Keratinocyte (primary cell): ENCODE measurements at places on chromosomes 16 and 17. TPM values are rescaled to one million over a fixed set of nuclear protein-coding genes. Genes with fewer than 3 reads are reported as not detected.

The SSTR5 gene
- polyA plus RNA-seq: not detected in 3 replicates

The ZNF205 gene
- 6.0 to 8.7 TPM (median 8.1 TPM) in 3 replicates for polyA plus RNA-seq

The TAC4 gene
- polyA plus RNA-seq: not detected in 3 replicates

The G6PC1 gene
- polyA plus RNA-seq: not detected in 3 replicates

The ST6GALNAC2 gene
- polyA plus RNA-seq: 38.7 to 63.2 TPM (median 45.8 TPM) in 3 replicates

The EIF1 gene
- polyA plus RNA-seq: 236 to 308 TPM (median 272 TPM) in 3 replicates

The TBC1D3C gene
- not detected in 3 replicates for polyA plus RNA-seq

DNA sequence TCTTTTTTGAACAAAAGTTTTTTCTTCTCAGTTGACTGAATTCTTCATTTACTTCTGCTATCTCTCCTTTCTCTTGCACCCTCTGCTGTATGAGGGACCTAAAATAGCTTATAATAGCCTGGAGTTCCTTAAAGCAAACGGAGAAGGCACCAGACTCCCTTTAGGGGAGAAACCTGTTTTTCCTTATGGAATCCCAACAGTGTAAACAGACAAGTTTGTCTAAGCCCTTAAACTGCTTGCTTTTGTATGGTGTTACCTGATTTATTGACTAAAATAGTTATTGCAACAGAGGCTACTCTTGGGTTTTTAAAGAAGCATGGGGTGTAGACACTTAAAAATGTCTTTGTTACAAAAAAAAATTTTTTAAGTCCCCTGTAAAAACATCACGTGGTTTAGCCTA, 12.9 kb upstream of the TRIM25 start:
- DNase-seq: no peak
- H3K27ac ChIP-seq: no peak overlapping the region
- H3K27me3 ChIP-seq: no peaks in the 10 kb centered on the region
- H3K4me1 ChIP-seq: no peaks in the 10 kb centered on the region

- no peaks in the 10 kb centered on the region for H3K36me3 ChIP-seq
- DNase-seq: no peak
- H3K4me1 ChIP-seq: peaks cover 3% of the 10 kb centered on the region
Observed at GRCh38 chr16:89815639-89816348, 653 bp downstream of the FANCA start.

DNA sequence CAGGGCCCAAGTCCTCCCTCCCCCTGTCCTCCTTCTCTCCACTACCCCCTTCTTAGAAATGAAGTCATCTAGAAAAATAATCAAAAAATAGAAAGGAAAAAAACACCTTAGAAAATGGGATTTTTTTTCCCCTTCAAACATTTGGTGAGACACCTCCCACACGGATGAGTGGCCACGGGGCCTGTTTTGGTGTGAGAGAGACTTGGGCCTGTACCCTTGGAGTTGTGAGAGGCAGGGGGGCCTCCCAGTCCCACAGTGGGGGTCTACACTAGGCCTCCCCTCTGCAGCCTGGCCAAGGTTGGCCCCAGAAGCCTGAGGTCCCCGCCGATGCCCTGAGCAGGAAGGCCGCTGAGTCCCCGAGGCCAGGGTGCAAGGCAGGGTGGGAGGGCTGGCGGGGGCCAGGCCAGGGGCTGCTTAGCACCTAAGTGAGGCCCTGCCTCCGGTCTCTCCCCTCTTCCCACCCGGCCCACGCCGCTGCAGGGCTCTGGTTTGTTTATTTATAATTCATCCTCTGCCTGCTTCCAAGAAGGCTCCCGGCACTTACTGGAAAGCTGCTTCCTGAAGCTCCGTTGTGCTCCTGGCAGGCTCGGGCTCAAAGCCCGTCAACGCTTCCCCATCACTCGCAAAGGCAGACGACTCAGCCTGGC, 26.4 kb downstream of the NPTX1 start:
- no peaks in the 10 kb centered on the region for H3K36me3 ChIP-seq
- no peak overlapping the region for H3K4me3 ChIP-seq
- H3K27ac ChIP-seq: no peak overlapping the region
- no peak for DNase-seq

DNA sequence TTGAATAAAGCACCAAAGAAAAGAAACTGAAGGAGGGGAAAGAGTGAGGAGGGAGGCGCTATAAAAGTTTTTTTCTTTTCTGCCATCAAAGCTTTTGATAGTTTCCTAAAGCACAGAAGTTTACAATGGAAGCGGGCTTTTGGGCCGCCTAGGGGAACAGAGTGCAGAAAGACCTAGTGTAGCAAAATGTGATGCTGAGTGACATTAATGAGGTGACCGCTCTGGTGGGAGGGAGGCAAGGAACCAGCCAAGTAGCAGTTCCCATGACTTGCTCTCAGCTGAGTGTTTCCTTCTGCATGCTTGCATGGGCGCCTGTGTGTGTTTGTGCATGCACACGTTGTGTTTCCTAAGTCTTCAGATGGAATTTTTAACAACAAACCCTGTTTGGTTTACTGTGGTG, 15.5 kb downstream of the MSI2 start:
- no peaks in the 10 kb centered on the region for H3K27me3 ChIP-seq
- H3K27ac ChIP-seq: no peak overlapping the region
- DNase-seq: no peak
- no peak overlapping the region for H3K4me3 ChIP-seq
- H3K4me1 ChIP-seq: no peaks in the 10 kb centered on the region

- H3K36me3 ChIP-seq: no peaks in the 10 kb centered on the region
- H3K27me3 ChIP-seq: peaks cover 18% of the 10 kb centered on the region
- peaks cover 29% of the 10 kb centered on the region for H3K4me1 ChIP-seq
Observed at GRCh38 chr16:67249178-67250044, 632 bp downstream of the SLC9A5 start.

DNA sequence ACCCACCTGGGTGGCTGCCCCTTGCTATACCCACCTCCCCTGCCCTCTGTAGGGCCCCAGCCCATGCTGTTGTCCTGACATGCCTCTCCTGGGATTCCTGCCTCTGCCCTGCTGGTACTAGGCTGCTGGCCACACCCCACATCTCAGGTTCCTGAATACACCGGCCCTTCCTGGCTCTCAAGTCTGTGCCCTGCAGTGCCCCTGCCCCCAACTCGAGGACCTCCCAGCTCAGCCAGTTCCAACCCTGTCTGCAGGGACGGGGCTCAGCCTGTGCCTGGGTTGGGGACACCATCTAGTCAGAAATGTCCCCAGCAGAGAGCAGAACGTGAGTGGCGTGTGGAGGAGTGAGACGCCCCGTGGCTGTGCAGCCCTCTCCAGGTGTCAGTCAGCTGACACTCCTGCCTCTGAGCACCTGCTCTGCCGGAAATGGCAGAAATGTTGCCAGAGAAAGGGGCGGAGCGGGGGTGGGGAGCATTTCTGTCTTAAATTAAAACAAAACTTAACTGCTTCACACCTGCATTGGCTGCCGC, 28.7 kb downstream of the ACSF3 start:
- H3K4me3 ChIP-seq: no peak overlapping the region
- no peak for DNase-seq
- H3K36me3 ChIP-seq: peaks cover 17% of the 10 kb centered on the region
- peaks cover 5% of the 10 kb centered on the region for H3K4me1 ChIP-seq
- H3K27ac ChIP-seq: no peak overlapping the region
- H3K27me3 ChIP-seq: no peaks in the 10 kb centered on the region

DNA sequence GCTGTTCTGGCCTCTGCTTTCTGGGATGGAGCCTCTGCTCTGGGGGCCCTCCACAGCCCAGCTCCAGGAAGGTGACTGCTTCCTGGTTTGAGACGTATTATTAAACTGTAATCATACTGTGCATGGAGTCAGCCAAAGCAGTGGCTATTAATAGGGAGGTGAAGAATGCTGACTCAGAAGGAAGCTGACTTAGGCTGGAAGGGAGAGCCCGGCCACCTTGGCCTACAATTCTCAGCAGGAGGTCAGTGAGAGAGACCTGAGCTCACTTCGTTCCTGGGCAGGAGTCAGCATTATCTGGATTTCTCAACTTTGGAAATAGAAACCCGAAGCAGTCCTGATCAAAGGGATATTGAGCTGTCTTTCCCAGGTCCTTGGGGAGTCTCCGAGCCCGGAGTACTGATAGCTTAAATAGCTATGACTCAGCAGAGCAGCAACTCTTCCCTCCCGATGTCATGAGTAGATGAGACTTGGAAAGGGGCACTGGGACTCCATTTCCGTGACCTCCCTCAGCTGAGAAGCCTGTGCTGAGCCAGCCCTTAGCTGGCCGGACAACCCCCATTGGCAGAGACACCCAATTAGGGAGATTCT, 91.8 kb downstream of the YPEL2 start:
- no peaks in the 10 kb centered on the region for H3K27me3 ChIP-seq
- H3K4me1 ChIP-seq: peaks cover 3% of the 10 kb centered on the region
- H3K36me3 ChIP-seq: no peaks in the 10 kb centered on the region
- H3K4me3 ChIP-seq: no peak overlapping the region

DNA sequence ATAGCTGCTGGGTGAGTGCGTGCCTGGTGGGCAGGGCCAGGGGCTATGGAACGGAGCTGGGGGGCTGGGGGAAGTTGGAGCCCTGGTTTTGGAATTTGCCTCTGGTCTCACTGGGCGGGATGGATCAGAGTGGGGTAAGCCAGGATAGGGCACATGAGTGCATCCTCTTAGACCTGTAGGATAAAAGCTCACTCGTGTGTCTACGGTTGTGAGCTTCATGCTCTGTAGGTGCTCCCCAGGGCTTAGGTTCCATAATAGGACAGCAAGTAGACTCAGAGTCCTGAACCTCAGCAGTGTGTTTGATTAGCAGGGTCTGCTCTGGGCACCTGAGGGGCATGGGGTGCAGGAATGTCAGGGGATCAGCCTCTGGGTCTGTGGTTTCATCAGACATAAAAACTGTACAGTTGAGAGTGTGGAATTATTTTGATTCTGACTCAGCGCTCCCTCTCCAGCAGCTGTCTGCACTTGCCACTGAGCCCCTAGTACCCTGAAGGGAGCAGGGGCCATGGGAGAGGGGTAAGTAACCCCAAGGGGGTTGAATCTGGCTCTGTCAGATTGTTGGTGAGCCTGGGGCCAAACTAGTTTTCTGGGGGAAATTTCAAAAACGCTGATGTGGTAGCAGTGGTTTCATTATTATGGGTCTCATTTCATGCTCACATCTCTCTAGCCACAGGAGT, 84.2 kb upstream of the LGALS9 start:
- no peaks in the 10 kb centered on the region for H3K36me3 ChIP-seq
- H3K27me3 ChIP-seq: no peaks in the 10 kb centered on the region
- DNase-seq: no peak
- H3K4me1 ChIP-seq: peaks cover 9% of the 10 kb centered on the region
- no peak overlapping the region for H3K27ac ChIP-seq

DNA sequence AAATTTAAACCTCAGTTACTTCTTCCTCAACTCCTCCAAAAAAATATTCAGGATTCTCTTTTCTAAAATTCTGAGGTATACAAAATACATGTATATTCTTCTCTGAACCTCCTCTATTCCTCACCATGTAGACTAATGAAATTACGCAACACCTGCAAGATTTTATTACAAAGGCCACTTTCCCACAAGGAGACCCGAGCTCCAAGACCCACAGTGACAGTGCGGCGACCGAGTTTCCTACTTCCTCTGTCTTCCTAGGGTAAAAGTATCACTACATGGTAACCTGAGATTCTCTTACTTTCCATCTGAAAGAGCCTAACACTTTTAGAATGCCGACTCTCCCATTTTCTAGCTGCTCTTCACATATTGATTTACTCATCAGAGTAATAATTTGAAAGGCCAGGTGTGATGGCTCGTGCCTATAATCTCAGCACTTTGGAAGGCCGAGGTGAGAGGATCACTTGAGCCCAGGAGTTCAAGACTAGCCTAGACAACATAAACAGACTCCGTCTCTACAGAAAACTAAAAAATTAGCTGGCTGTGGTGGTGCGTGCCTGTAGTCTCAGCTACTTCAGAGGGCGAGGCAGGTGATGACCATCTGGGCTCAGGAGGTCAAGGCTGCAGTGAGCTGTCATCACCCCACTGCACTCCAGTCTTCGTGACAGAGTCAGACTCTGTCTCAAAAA, 35.7 kb downstream of the CYTH1 start:
- no peaks in the 10 kb centered on the region for H3K36me3 ChIP-seq
- DNase-seq: no peak
- no peaks in the 10 kb centered on the region for H3K27me3 ChIP-seq
- no peak overlapping the region for H3K4me3 ChIP-seq

GRCh38 chr16:54816471-54816870, 114.2 kb upstream of the IRX5 start:
- no peaks in the 10 kb centered on the region for H3K36me3 ChIP-seq
- H3K4me1 ChIP-seq: no peaks in the 10 kb centered on the region
- no peak overlapping the region for H3K4me3 ChIP-seq

- no peaks in the 10 kb centered on the region for H3K4me1 ChIP-seq
- H3K27me3 ChIP-seq: no peaks in the 10 kb centered on the region
- no peak overlapping the region for H3K27ac ChIP-seq
- H3K4me3 ChIP-seq: no peak overlapping the region
- H3K36me3 ChIP-seq: peaks cover 6% of the 10 kb centered on the region
Observed at GRCh38 chr16:53689636-53690035, 14.0 kb downstream of the RPGRIP1L start.

- H3K36me3 ChIP-seq: no peaks in the 10 kb centered on the region
- peak; percentile 35 for DNase-seq
- H3K4me1 ChIP-seq: peaks cover 4% of the 10 kb centered on the region
- no peak overlapping the region for H3K27ac ChIP-seq
Observed at GRCh38 chr17:60036796-60037677, 41.7 kb downstream of the HEATR6 start.

- peaks cover 14% of the 10 kb centered on the region for H3K36me3 ChIP-seq
- DNase-seq: no peak
- peak overlapping the region; percentile 50 for H3K27ac ChIP-seq
- peak overlapping the region; percentile 8 for H3K4me3 ChIP-seq
- H3K27me3 ChIP-seq: no peaks in the 10 kb centered on the region
Observed at GRCh38 chr17:850851-851763, 69.0 kb downstream of the MRM3 start.

- H3K4me1 ChIP-seq: no peaks in the 10 kb centered on the region
- H3K36me3 ChIP-seq: no peaks in the 10 kb centered on the region
- H3K4me3 ChIP-seq: no peak overlapping the region
- no peak for DNase-seq
- H3K27me3 ChIP-seq: no peaks in the 10 kb centered on the region
Observed at GRCh38 chr16:51834794-51835193, 683.7 kb upstream of the SALL1 start.

GRCh38 chr16:57663917-57664661, 4.0 kb upstream of the ADGRG3 start:
- DNase-seq: no peak
- no peak overlapping the region for H3K27ac ChIP-seq
- H3K4me3 ChIP-seq: no peak overlapping the region
- H3K36me3 ChIP-seq: peaks cover 26% of the 10 kb centered on the region
- no peaks in the 10 kb centered on the region for H3K4me1 ChIP-seq

DNA sequence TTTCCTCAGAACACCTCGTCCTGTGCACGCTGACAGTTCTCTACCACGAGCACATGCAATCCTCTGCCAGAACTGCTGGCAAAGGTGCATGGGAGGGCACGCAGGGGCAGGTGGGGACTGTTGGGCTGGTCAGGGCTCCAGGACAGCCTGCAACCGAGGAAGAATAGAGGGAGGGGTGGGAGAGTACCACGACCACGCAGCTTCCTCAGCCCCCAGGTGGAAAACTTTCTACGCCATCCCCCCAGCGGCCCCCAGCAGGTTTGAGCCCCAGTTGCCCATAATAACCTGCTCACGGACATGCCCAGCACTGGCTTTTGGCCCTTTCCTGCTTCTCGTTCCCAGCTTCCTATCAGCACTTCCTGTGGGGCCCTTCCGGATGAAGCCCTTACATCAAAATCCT, 199.3 kb downstream of the C16orf95 start:
- no peak for DNase-seq
- peaks cover 3% of the 10 kb centered on the region for H3K27me3 ChIP-seq
- no peak overlapping the region for H3K27ac ChIP-seq
- no peaks in the 10 kb centered on the region for H3K36me3 ChIP-seq
- no peak overlapping the region for H3K4me3 ChIP-seq

GRCh38 chr16:13136901-13137300, 235.5 kb downstream of the SHISA9 start:
- no peak overlapping the region for H3K27ac ChIP-seq
- no peaks in the 10 kb centered on the region for H3K27me3 ChIP-seq
- H3K36me3 ChIP-seq: no peaks in the 10 kb centered on the region
- DNase-seq: no peak
- no peak overlapping the region for H3K4me3 ChIP-seq
